ENCODE measurements at places on chromosomes 5 and 9. TPM values are rescaled to one million over a fixed set of nuclear protein-coding genes. Genes with fewer than 3 reads are reported as not detected.

GRCh38 chr5:38936269-38936668 lies 90.5 kb downstream of the OSMR start:
- DNase-seq = no peak

DNA sequence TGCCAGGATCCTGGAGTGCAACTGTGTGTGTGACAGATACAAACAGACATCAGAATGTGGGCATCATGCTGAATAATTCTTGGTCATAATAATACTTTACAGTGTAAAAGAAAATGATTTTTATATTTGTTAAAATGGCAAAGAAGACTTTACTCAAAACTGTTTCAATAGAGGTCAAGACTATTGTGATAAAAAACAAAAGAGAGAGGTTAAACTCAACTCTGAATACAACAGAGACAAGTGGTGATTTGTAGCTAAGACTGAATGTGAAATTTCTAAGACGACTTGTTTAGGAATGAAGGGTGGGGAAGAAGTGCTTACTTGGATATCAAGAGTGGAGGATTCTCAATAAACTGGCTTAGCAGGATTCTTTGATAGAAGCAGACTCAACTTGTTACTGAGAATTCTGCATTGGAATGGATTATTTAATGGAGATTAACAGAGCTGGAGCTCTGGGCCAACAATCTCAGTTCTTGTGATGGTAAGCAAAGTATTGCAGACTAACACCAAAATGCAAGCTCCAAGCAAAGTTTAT lies 457.4 kb upstream of the CDH18 start:
- DNase-seq = no peak

The PALM2AKAP2 gene
- polyA plus RNA-seq = 0.30 TPM

DNA sequence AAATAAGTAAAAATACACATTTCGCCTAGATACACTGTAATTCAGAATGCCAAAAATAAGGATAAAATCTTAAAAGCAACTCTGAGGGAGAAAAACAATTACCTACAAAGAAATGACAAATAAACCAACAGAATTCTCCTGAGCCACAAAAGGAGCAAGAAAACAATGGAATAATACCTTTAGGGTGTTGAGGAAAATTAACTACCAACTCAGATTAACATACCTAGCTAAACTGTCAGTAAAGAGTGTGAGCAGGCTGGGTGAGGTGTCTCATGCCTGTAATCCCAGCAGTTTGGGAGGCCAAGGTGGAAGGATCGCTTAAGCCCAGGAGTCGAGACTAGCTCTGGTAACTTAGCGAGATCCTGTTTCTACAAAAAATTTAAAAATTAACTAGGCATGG lies 81.5 kb downstream of the C9orf50 start:
- DNase-seq = no peak
